Stimulated activated CD8-positive, alpha-beta memory T cell treated with anti-CD3 and anti-CD28 coated beads, Interleukin-4, amount 100 ng/mL, for 4 hours (primary cell): ENCODE measurements at places on chromosomes 5 and 9.

- no peak for DNase-seq
Measured at GRCh38 chr5:103389846-103390245, 131.3 kb downstream of the MACIR start.

DNA sequence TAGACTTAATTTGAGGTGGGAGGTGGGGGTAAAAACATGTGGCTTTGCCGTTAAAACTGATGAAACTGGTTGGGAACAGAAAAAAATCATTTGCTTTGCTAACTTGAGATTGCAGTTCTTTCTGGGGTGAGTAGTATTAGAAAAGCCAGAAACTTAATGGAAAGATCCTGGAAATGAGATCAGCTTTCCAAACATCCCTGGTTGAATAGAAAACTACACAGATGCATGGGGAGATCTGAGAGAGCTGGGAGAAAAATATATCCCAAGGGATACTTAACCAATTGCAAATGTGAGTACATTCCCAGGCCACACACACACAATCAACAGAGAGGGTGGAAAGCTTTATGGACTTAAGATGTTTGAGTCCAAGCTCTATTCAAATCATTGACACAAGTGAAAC, 222.3 kb downstream of the YTHDC2 start:
- no peak for DNase-seq

DNA sequence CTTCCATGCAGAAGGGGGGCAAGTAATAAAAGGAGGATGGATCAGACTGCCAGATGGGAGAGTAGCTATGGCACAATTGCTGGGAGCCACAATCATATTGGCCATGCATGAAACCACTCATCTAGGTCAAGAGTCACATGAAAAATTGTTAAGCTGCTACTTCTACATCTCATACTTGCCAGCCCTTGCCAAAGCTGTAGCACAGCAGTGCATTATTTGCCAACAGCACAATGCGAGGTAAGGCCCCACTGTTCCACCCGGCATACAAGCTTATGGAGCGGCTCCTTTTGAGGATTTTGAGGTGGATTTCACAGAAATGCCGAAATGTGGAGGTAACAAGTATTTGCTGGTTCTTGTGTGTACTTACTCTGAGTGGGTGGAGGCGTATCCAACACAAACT, 109.9 kb upstream of the EPB41L4A start:
- DNase-seq: no peak

- DNase-seq: no peak
Measured at GRCh38 chr5:174313615-174314014, 268.1 kb downstream of the NSG2 start.

GRCh38 chr5:131460867-131461572, 174.0 kb downstream of the RAPGEF6 start:
- DNase-seq: no peak

- DNase-seq: no peak
Measured at GRCh38 chr9:130107955-130108354, 54.2 kb downstream of the GPR107 start.

- no peak for DNase-seq
Measured at GRCh38 chr9:81720450-81721086, 31.2 kb upstream of the TLE1 start.

DNA sequence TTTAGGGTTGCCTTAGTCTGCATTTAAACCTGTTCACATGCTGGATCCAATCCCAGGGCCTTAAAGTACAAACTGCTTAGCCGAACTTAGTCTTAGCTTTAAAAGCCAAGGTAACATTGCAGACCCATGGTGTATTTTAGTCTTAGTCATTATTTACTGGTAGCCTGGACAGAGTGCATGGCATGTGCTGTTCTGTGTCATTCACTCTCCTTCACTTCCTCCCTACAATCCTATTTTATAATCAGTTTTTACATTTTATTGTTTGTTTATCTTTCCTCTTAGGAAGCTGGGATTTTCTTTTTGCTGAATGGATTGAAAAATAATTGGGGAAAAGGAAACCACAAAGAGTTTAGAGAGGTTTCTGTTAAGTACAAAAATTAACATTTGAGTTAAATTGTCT, 29.4 kb upstream of the TAL2 start:
- DNase-seq: no peak

DNA sequence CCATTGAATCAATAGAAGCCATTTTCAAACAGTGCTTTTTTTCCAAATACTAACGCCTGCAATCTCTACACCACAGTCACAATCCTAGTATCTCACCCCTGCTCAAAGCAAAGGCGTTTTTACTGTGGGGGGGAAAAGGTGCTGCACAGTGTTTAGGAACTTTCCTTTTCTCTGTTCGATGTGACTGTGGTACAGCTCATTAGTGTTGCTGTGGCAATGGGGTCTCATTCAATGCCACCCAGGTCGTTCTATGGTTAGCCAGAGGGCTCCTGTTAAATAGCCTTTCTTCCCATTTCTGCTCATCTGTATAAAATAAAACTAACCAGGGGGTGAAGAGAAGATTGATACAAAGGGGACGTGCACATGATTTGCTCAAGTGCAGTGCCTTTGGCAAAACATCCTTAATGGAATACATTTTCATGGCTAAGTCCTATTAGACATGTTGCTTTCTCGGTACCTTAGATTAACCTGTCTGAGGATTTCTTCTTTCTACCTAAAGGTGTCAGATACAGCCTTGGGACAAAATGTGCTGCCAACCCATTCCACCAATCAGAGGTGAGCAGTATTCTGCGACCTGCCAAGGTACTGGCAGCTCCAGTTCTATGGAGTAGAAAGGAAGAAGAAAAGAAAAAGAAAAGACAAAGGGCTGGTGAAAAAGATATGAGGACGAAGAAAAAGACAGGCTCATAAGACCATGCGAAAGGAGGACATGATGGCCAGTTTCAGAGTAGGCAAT, 651.4 kb upstream of the DMAC1 start:
- DNase-seq: no peak

GRCh38 chr9:87594194-87594593, 96.5 kb downstream of the DAPK1 start:
- DNase-seq: no peak

DNA sequence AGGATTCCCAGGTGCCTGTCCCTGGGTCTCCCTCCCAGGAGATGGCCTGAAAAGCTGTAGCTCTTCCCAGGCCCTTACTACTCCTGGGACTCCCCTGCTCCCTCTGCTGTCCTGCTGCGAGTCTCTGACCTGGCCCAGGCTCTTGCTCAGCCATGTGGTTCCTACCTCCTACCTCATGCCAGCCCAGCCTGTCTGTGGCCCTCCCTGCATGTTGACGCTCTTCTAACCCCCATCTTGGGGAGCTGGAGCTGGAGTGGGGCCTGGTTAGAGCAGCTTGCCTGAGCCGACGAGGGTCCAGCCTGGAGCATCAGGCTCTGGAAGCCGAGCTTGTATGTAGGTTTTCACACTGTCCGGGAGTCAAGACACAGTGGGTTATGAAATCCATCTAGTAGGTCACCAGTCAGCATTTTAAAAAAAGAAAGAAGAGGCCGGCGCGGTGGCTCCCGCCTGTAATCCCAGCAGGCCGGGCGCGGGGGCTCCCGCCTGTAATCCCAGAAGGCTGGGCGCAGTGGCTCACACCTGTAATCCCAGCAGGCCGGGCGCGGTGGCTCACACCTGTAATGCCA, 244.4 kb downstream of the FANCC start:
- no peak for DNase-seq

GRCh38 chr9:4615251-4615650, 46.8 kb upstream of the PLPP6 start:
- no peak for DNase-seq

DNA sequence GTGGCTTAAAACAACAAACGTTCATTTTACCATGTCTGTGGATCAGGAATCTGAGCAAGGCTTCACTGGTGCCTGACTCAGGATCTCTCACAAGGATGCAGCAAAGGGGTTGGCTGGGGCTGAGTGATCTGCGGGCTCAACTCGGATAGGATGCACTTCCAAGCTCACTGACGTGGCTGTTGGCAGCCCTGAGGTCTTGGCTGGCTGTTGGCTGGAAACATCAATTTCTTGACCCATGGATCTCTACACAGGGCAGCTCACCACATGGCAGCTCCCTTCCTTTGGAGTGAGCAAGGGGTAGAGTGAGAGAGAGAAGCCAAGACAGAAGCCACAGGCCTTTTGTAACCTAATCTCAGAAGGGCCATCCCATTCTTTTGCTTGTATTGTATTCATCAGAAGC, 202.1 kb downstream of the NXNL2 start:
- no peak for DNase-seq

GRCh38 chr9:126709241-126709640, 95.5 kb downstream of the LMX1B start:
- no peak for DNase-seq

GRCh38 chr9:111907147-111907546, 10.5 kb downstream of the UGCG start:
- DNase-seq: no peak

- no peak for DNase-seq
Measured at GRCh38 chr5:5932824-5933223, 445.5 kb downstream of the MED10 start.

DNA sequence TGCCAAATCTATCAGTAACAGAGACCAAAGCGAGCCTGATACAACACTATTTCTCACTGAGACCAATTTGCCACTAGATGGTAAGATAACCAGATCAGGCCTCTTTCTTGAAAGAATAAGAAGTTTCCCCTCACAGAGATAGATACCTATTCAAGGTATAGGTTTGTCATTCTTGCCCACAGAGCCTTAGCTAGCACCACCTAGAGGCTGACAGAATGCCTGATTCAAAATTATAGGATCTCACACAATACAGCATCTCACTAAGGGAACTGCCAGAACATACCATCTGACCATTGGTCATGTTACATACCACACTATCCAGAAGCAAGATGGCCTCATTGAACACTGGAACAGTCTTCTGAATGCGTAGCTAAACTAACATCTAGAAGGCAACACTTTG, 166.6 kb upstream of the HCN1 start:
- DNase-seq: no peak

DNA sequence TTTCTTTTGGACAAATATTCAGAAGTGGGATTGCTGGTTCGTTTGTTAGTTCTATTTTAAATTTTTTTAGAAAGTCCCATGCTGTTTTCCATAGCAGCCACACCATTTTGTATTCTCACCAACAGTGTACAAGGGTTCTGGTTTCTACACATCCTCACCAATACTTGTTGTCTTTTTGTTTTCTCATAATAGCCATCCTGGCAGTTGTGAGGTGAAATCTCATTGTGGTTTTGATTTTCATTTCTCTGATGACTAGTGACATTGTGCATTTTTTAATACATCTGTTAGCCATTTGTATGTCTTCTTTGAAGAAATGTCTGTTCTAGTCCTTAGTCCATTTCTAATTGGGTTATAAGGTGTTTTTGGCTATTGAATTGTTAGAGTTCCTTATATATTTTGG, 214.3 kb downstream of the ARRDC3 start:
- DNase-seq: no peak

DNA sequence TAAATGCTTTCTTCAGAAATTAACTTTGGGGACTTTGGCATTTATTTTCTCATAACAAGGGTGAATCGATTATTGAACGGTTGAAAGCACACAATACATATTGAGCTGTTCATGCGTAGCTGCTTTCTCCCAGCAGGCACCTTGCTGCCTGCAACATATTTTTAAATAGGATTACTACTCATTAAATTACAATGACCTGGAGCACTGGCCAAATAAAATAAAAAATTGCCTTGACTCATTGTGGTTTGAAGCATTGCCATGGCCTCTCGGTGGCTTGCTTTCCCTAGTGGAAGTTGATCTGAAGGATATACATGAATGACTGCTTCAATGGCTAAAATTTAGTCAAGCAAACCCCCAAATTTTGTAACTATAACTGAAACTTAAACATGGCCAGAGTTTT, 181.6 kb upstream of the NUDT12 start:
- DNase-seq: no peak

- no peak for DNase-seq
Measured at GRCh38 chr9:99023831-99024230, 80.1 kb downstream of the COL15A1 start.

GRCh38 chr9:20462410-20462809, 159.9 kb downstream of the MLLT3 start:
- DNase-seq: no peak

DNA sequence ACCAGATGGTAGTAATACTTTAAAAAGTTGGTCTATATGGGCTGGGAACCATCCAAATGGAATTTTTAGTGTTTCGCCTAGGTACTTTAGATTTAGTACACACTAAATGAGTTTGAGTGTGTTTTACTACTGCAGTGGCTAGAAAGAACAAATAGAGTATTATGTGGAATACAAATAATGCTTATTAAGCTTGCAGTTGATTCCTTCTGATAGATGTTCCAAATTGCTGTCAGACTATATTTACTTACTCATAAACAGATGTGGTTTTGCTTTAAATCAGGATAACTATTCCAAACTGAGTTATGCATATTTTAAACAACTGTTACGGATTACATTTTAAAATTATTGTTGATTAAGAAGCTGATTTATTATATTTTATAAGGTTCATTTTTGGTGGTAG, 103.3 kb downstream of the ZSWIM6 start:
- DNase-seq: no peak

- DNase-seq: no peak
Measured at GRCh38 chr5:168951356-168951755, 349.6 kb downstream of the SLIT3 start.

DNA sequence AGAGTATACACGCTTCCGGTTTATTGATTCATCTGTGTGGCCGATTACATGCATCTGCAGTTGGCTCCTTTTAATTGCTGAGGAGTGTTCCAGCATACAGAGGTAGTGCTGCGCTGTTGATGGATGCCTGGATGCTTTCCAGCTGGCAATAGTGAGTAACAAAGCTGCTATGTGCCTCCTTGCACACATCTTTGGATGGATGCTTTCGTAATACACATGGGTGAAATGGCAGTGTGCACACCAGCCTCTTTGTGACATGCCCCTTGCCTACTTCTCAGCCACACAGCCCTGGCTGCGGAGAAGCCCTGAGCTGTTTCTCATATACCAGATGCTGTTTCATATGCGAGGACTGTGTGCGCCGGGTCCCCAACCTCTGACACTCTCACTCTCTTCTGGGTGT, 151.0 kb downstream of the GADD45G start:
- DNase-seq: no peak

DNA sequence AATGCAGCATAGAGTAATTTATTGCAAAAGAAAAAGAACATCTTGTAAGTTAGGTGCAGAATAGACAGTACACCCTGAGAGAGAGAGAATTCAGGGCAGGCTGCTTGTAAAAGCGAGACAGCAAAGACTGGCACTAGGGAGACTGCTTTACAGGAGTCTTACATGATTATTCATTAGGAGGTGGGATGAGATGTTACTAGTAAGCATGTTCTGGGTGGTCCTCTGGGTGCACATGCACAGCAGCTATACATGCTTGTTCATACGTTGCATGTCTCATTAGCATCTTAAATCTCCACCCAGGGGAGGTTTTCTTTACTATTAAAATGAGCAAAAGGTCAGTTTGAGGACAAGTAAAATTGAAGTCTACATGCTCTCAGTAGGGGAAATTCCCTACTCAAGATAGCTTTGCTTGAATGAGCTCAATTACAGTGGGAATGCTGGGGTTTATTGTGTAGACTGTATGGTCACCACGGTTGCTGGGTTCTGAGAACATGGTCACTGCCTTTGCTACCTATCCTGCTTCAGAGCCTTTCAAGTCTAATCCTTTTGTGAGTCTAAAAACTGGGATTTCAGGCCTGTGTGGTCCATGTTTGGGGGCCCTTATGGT, 60.6 kb downstream of the RGS7BP start:
- no peak for DNase-seq
